ENCODE measurements at places on chromosomes 5 and 9. TPM values are rescaled to one million over a fixed set of nuclear protein-coding genes. Genes with fewer than 3 reads are reported as not detected.

GRCh38 chr5:104170926-104171325, 608.3 kb upstream of the NUDT12 start:
- no peak for DNase-seq

- peak; percentile 87 for DNase-seq
These were observed 50.7 kb upstream of the UBAC1 start for GRCh38 chr9:136011703-136012496.

PCDHB12 gene
- total RNA-seq, result 11.8 TPM

NIPBL gene
- 54.9 TPM for total RNA-seq

SOHLH1 gene
- not detected for total RNA-seq
